HCT116 (cell line): ENCODE measurements at places on chromosomes 1 and 21. TPM values are rescaled to one million over a fixed set of nuclear protein-coding genes. Genes with fewer than 3 reads are reported as not detected.

Gene LCE2C
- total RNA-seq = not detected

- H3K4me3 ChIP-seq = peak overlapping the region; percentile 84
- no peaks in the 10 kb centered on the region for H3K27me3 ChIP-seq
- H3K4me1 ChIP-seq = peaks cover 9% of the 10 kb centered on the region; the same call in 1 of the 2 replicates
- H3K36me3 ChIP-seq = peaks cover 2% of the 10 kb centered on the region
- peak overlapping the region; percentile 76 for H3K27ac ChIP-seq
- no peak for DNase-seq
Measured at GRCh38 chr1:155171836-155172731, 1.0 kb downstream of the KRTCAP2 start.

Gene ANXA9
- 2.7 TPM for total RNA-seq

DNA sequence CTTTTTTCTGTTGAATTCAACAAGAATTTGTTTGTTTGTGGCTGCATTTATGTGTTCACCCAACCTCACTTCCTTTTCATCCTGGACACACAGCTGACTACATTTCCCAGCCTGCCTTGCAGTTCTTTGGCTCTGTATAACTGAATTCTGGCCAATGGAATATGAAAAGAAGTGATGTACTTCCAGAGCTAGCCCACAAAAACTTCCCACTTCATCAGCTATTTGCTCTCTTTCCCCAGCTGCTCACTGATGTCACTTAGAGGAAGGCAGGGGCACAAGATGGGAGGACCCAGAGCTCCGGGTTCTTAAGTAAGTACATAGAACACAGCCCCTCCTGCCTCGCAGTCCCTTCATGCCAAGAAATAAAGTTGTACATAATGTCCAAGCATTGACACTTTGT lies 235.0 kb upstream of the FGGY start:
- H3K27ac ChIP-seq = no peak overlapping the region
- peak; percentile 32 for DNase-seq
- peaks cover 7% of the 10 kb centered on the region for H3K4me1 ChIP-seq
- no peak overlapping the region for H3K4me3 ChIP-seq

- H3K27me3 ChIP-seq = no peaks in the 10 kb centered on the region
- H3K4me3 ChIP-seq = peak overlapping the region; percentile 87
- H3K36me3 ChIP-seq = no peaks in the 10 kb centered on the region
- peaks cover 34% of the 10 kb centered on the region for H3K4me1 ChIP-seq
- peak overlapping the region; percentile 99 for H3K27ac ChIP-seq
Measured at GRCh38 chr1:22025368-22026155, 24.1 kb downstream of the CELA3A start.
